ENCODE measurements at places on chromosomes 2 and 18. TPM values are rescaled to one million over a fixed set of nuclear protein-coding genes. Genes with fewer than 3 reads are reported as not detected.

- H3K27me3 ChIP-seq, result no peaks in the 10 kb centered on the region
- no peaks in the 10 kb centered on the region for H3K4me1 ChIP-seq
- no peak overlapping the region for H3K27ac ChIP-seq
- no peak overlapping the region for H3K4me3 ChIP-seq
- DNase-seq, result no peak
Measured at GRCh38 chr2:45043174-45043573, 33.9 kb upstream of the SIX2 start.

ALK gene
- not detected for polyA plus RNA-seq

DNA sequence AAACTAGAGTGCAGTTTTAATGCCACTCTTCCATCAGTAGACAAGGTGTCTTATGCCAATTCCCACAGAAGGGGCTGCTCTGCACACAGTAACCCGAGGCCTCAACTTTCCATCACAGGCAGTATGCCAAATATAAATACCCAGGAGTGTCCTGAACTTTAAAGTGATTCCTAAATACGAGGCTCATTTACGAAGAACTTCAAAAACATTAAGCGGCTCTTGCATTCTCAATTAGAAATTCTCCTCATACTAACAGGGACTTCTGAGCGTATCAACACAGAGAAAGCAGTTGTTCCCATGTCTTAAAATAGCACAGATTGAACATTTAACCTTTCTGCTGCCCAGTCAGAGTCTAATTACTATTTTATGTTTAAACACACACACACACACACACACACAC lies 638.6 kb downstream of the ERBB4 start:
- no peaks in the 10 kb centered on the region for H3K36me3 ChIP-seq
- H3K4me3 ChIP-seq, result no peak overlapping the region
- no peak overlapping the region for H3K27ac ChIP-seq
- no peak for DNase-seq

DNA sequence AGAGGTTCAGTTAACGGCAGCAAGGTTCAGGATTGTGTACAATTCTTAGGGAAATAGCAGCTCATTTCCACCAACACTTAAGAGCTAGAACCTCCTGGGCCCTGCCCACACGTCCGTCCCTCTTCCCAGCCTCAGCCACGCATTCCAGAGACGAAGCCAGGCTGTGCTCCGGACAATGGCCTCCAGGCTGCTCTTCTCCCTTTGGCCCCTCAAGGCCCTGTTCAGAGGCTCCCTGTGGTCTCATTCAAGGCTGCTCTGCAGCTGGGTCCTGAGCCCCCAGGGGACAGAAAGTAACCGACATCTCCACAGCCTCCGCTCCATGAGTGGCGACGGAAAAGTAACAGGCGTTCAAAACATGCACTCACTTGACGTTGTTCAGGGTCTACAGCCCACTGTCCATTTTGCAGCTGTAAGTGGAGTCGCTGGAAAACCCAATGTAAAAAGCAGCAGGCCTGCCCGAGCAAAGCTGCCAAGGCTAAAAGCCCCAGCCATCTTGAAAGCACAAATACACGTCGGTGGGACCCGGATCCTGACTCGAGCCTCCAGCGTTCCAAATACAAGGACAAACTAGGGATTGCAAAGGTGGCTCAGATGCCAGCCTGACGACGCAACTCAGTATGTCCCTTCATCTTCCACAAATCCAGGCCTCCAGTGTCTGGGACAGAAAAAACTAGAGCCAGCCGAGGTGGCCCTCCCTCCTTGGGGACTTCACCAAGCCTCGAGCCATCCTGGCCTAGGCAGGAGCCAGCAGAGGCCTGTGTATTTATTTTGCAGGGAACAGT lies 76.9 kb downstream of the NDUFA10 start:
- DNase-seq, result peak; percentile 24
- no peaks in the 10 kb centered on the region for H3K36me3 ChIP-seq
- H3K27ac ChIP-seq, result no peak overlapping the region
- H3K27me3 ChIP-seq, result no peaks in the 10 kb centered on the region
- no peaks in the 10 kb centered on the region for H3K4me1 ChIP-seq

GRCh38 chr2:186748354-186748753 lies 54.5 kb downstream of the FAM171B start:
- H3K36me3 ChIP-seq, result no peaks in the 10 kb centered on the region
- DNase-seq, result no peak
- no peaks in the 10 kb centered on the region for H3K27me3 ChIP-seq
- no peak overlapping the region for H3K27ac ChIP-seq

SLC14A1 gene
- polyA plus RNA-seq, result 2.5 TPM

EGR4 gene
- polyA plus RNA-seq, result 0.19 TPM

- H3K4me3 ChIP-seq, result no peak overlapping the region
- DNase-seq, result no peak
- H3K27me3 ChIP-seq, result no peaks in the 10 kb centered on the region
- no peaks in the 10 kb centered on the region for H3K36me3 ChIP-seq
- H3K27ac ChIP-seq, result no peak overlapping the region
- no peaks in the 10 kb centered on the region for H3K4me1 ChIP-seq
Measured at GRCh38 chr2:54284826-54285225, 28.8 kb upstream of the TSPYL6 start.

DNA sequence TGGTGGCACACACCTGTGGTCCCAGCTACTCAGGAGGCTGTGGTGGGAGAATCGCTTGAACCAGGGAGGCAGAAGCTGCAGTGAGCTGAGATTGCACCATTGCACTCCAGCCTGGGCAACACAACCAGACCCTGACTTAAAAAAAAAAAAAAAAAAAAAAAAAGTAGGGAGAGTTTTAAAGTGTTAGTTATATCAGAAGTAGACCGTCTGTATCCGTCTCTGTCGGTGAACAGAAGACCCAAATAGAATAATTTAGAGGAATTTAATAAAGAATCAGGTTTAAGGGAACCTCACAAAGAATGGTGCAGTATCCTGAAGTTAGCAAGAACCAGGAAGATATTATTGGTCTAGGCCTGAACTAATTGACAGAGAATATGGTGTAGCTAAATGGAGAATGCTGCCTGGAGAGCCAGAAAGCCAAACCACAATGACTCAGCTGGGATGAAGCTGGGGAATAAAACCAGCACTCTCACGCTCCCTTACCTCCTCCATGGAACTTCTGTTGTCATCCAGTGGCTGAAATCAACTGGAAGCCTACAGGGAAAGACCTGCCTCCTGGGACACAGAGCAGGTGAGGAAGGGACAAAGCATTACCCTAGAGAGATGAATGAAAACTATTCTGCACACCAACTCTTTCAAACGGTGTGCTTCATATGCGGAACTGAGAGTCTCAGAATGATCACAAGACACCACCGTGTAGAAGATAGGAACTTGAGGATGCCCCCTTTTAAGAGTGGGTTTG lies 39.1 kb upstream of the PLEKHM3 start:
- no peak for DNase-seq
- H3K4me3 ChIP-seq, result no peak overlapping the region
- H3K27ac ChIP-seq, result no peak overlapping the region
- no peaks in the 10 kb centered on the region for H3K27me3 ChIP-seq
- no peaks in the 10 kb centered on the region for H3K4me1 ChIP-seq

- no peaks in the 10 kb centered on the region for H3K36me3 ChIP-seq
- no peak for DNase-seq
- no peak overlapping the region for H3K4me3 ChIP-seq
- no peaks in the 10 kb centered on the region for H3K27me3 ChIP-seq
- H3K4me1 ChIP-seq, result no peaks in the 10 kb centered on the region
Measured at GRCh38 chr2:57528499-57528898, 518.1 kb upstream of the VRK2 start.

DNA sequence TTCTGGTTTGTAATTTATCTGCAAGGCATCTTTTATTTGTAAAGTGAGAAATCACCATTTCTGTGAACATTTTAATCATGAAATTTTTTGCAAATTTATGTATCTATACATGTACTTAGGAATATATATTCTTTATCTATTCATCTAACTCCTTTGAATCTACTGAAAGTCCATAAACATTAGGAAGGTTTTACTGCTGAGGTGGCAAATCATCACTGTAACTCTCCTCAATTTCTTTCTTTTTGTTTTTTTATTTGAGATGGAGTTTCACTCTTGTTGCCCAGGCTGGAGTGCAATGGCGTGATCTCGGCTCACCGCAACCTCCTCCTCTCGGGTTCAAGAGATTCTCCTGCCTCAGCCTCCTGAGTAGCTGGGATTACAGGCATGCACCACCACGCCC lies 296.3 kb downstream of the AGPS start:
- no peak for DNase-seq
- H3K36me3 ChIP-seq, result no peaks in the 10 kb centered on the region
- no peak overlapping the region for H3K27ac ChIP-seq
- no peaks in the 10 kb centered on the region for H3K27me3 ChIP-seq
- H3K4me1 ChIP-seq, result no peaks in the 10 kb centered on the region

SCN9A gene
- polyA plus RNA-seq, result 1.6 TPM

GRCh38 chr18:57657542-57657941 lies 35.9 kb upstream of the NARS1 start:
- no peaks in the 10 kb centered on the region for H3K36me3 ChIP-seq
- H3K4me3 ChIP-seq, result no peak overlapping the region
- no peak for DNase-seq
- no peaks in the 10 kb centered on the region for H3K27me3 ChIP-seq
- no peaks in the 10 kb centered on the region for H3K4me1 ChIP-seq

LYPD6B gene
- 6.7 TPM for polyA plus RNA-seq

TNFAIP6 gene
- 0.16 TPM for polyA plus RNA-seq

DNA sequence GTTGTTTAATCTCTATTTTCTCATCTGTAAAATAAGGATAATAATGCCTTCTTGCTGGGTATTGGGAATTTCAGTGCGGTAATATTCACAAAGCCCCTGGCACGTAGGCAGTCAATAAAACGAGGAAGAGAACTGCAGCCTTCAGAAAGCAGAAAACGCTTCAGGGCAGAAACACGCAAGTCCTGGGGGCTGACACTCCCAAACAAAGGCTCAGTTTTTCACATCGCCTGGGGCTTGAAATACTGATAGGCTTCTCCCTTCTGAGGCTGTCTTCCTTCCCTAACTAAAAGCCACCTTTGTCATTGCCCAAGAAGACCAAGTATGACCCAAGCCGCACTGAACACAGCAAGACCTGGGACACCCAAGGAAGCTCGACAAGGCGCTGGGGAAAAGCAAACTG lies 32.4 kb downstream of the TMEM177 start:
- no peaks in the 10 kb centered on the region for H3K27me3 ChIP-seq
- no peak for DNase-seq
- no peaks in the 10 kb centered on the region for H3K36me3 ChIP-seq
- H3K27ac ChIP-seq, result no peak overlapping the region

DNA sequence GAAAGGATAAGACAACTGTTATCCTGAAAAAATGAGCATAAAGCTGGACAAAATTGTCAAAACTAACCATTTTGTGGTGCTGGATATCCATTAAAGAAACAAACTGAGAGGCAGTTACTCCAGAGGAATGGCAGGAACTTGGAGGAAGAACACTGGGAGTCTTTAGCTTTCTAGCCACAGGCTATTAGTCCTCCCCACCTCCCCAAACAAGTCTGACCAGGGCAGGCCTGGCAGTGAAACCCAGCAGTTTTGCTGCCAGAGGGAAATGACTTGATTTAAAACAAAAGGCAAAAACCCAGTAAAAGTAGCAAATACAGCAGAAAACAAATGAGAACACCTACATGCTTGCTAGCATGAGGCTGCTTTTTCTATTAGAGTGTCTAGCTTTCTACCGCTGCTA lies 34.9 kb downstream of the OSBPL1A start:
- no peak for DNase-seq
- no peak overlapping the region for H3K4me3 ChIP-seq
- no peaks in the 10 kb centered on the region for H3K36me3 ChIP-seq
- H3K27ac ChIP-seq, result no peak overlapping the region

GRCh38 chr2:11133936-11134320 lies 21.3 kb upstream of the SLC66A3 start:
- H3K36me3 ChIP-seq, result no peaks in the 10 kb centered on the region
- H3K4me3 ChIP-seq, result peak overlapping the region; percentile 46
- peaks cover 6% of the 10 kb centered on the region for H3K4me1 ChIP-seq
- H3K27me3 ChIP-seq, result no peaks in the 10 kb centered on the region
- DNase-seq, result no peak
- H3K27ac ChIP-seq, result no peak overlapping the region

DNA sequence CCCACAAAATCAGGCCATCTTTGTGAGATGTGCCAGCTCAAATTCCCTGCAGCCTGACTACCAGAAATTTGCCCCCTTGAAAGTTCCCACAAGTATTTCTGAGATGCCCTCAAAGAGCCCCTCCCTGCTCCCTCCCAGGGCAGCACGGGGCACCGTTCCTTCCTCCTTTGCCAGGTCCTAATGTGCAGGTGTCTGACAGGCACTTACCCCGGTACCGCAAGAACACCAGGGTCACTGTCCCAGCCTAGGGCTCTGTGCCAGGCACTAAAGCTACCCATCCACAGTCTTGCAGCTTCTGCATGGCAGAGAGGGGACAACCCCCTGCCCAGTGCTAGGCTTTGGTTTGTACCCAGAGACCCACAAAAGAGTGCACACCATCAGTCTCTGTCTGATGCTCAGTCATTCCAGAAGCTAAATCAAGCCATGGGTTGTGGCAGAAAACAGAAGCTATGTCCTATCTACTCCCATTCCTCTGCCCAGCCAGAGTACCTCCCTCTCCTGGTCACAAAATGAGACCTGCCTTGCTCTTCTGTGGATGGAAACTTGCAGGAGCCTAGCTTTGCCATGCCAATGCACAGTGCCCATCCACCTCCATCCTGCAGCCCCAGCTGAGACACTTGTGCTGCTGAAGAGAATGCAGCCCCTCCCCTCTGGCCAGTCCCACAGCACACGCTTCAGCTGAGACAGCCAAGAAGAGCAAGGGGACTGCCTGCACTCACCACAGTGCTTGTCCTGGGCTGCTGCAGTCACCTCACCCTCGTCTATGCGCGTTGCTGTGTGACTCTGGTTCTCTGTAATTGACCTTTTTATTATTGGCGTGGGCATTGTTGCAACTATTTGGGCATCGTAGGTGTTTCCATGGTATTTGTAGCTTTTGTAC lies 48.7 kb downstream of the INPP5D start:
- H3K27ac ChIP-seq, result no peak overlapping the region
- no peaks in the 10 kb centered on the region for H3K36me3 ChIP-seq
- no peaks in the 10 kb centered on the region for H3K4me1 ChIP-seq
- H3K4me3 ChIP-seq, result no peak overlapping the region
- H3K27me3 ChIP-seq, result no peaks in the 10 kb centered on the region

- no peaks in the 10 kb centered on the region for H3K27me3 ChIP-seq
- no peaks in the 10 kb centered on the region for H3K36me3 ChIP-seq
- H3K27ac ChIP-seq, result no peak overlapping the region
- no peaks in the 10 kb centered on the region for H3K4me1 ChIP-seq
Measured at GRCh38 chr18:10490401-10491165, 35.2 kb upstream of the NAPG start.

ATAD2B gene
- polyA plus RNA-seq, result 4.1 TPM

GRCh38 chr2:98269274-98269673 lies 77.0 kb upstream of the CNGA3 start:
- no peaks in the 10 kb centered on the region for H3K27me3 ChIP-seq
- DNase-seq, result peak; percentile 37
- H3K27ac ChIP-seq, result no peak overlapping the region
- H3K36me3 ChIP-seq, result no peaks in the 10 kb centered on the region
- H3K4me3 ChIP-seq, result no peak overlapping the region

- no peak overlapping the region for H3K27ac ChIP-seq
- H3K36me3 ChIP-seq, result no peaks in the 10 kb centered on the region
- no peak for DNase-seq
- H3K4me1 ChIP-seq, result no peaks in the 10 kb centered on the region
Measured at GRCh38 chr18:63986885-63987284, 17.0 kb downstream of the SERPINB8 start.

- H3K4me3 ChIP-seq, result no peak overlapping the region
- no peak overlapping the region for H3K27ac ChIP-seq
- H3K27me3 ChIP-seq, result no peaks in the 10 kb centered on the region
Measured at GRCh38 chr2:163462993-163463392, 272.8 kb downstream of the FIGN start.

GRCh38 chr18:74175658-74176057 lies 27.3 kb downstream of the TIMM21 start:
- H3K27me3 ChIP-seq, result no peaks in the 10 kb centered on the region
- no peaks in the 10 kb centered on the region for H3K4me1 ChIP-seq
- H3K4me3 ChIP-seq, result no peak overlapping the region
- no peak overlapping the region for H3K27ac ChIP-seq
- H3K36me3 ChIP-seq, result no peaks in the 10 kb centered on the region

RAB17 gene
- polyA plus RNA-seq, result 130 TPM
